NCI-H146 (cell line): ENCODE measurements at places on chromosomes 13 and 19.

DNA sequence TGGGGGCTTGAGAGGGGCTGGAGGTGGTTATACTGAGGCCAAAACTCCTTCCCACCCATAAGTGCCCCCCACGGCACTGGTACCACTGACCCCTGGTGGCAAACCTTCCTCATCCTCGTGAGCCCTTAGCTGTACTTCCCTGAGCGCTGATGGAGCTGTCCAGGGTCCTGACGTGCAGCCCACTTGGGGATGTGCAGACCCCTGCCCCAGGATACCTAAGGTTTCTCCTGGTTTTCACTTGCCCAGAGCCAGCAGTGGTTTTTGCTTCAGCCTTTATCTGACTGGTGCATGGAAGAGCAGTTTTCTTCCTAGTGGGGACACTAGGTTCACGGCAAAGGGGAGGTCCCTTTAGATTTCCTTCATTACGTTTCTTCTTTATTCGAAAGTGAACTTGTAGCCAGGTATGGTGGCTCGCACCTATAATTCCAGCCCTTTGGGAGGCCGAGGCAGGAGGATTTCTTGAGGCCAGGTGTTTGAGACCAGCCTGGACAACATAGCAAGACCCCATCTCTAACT lies 28.7 kb upstream of the KCTD15 start:
- no peak for DNase-seq

- DNase-seq, result no peak
Measured at GRCh38 chr13:33740134-33740538, 77.8 kb upstream of the RFC3 start.

DNA sequence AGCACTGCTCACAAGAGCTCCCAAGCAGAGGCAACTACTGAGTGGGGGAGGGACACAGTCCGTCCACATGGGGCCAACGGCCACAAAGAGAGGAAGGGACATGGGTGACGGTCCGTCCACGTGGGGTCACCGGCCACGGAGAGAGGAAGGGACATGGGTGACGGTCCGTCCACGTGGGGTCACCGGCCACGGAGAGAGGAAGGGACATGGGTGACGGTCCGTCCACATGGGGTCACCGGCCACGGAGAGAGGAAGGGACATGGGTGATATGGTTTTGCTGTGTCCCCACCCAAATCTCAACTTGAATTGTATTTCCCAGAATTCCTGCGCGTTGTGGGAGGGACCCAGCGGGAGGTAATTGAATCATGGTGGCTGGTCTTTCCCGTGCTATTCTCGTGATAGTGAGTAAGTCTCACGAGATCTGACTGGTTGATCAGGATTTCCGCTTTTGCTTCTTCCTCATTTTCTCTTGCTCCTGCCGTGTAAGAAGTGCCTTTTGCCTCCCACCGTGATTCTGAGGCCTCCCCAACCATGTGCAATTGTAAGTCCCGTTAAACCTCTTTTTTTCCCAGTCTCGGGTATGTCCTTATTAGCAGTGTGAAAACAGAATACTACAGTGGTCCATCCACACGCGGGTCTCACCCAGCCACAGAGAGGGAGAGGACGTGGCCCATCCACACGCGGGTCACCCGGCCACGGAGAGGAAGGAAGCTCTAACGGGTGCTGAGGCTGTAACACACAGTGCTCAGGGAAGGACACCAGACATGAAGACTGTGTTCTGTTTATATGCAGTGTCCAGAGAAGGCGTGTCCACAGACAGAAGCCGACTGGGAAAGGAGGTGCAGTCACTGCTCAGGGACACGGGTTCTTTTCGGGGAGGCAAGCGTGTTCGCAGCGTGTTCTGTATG lies 48.5 kb downstream of the GAS6 start:
- DNase-seq, result no peak

DNA sequence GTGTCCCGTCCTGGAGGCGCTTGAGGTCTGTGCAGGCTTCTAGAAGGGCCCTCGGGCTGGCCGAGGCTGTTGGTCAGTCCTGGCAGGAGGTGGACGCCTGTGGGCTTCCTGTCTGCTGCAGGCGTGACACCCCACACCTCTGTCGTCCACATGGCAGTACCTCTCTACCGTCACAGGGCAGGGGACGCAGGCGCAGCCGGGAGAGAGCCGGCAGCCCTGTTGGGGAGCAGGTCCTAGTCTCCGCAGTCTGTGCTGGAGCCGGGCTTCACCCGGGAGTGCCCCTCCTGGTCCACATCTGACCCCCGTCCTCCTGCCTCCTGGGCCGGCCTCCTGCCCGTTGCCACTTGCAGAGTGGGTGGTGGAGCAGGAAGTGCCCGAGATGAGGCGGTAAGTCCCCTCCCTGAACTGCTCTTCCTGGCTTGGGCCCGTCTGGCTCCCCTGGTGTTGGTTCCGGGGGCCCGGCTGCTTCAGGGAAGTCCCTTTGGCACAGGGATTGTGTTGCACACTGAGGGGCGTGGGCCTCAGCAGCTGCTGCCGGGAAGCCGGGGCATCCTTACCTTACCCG lies 106.0 kb downstream of the KDM4B start:
- no peak for DNase-seq
